Posterior vena cava (tissue), 2 donors: ENCODE measurements at places on chromosomes 3 and 15. TPM values are rescaled to one million over a fixed set of nuclear protein-coding genes. Genes with fewer than 3 reads are reported as not detected.

- DNase-seq = no peak
Measured at GRCh38 chr3:43014241-43014640, 35.1 kb downstream of the GASK1A start.

GRCh38 chr15:53752406-53752805 is 7.1 kb downstream of the WDR72 start:
- DNase-seq = no peak

- DNase-seq = no peak
Measured at GRCh38 chr15:63545520-63545919, 41.1 kb downstream of the USP3 start.

GRCh38 chr3:69406163-69406562 is 20.3 kb upstream of the FRMD4B start:
- DNase-seq = no peak

DNA sequence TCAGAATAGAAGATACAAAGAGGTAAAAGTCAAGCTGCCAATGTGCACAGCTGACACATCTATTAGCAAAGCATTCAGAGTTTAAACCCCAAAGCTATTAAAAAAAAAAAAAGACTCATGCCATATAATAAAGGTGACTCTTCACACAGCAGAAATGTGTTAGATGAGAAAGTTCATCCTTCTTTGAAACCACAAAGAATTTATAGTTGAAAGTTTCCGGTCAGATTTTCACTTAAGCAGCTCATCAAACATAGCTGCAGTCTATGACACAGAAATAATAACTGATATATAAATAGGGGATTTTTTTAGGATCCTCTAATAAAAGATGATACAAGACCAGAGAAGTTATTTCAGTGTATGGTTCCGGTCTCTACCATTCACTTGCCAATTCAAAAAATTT is 76.6 kb downstream of the WWTR1 start:
- DNase-seq = no peak

GRCh38 chr15:62391641-62392262 is 226.7 kb upstream of the C2CD4B start:
- DNase-seq = peak; percentile 86

GRCh38 chr3:98809557-98809956 is 46.4 kb downstream of the ST3GAL6 start:
- no peak for DNase-seq

DNA sequence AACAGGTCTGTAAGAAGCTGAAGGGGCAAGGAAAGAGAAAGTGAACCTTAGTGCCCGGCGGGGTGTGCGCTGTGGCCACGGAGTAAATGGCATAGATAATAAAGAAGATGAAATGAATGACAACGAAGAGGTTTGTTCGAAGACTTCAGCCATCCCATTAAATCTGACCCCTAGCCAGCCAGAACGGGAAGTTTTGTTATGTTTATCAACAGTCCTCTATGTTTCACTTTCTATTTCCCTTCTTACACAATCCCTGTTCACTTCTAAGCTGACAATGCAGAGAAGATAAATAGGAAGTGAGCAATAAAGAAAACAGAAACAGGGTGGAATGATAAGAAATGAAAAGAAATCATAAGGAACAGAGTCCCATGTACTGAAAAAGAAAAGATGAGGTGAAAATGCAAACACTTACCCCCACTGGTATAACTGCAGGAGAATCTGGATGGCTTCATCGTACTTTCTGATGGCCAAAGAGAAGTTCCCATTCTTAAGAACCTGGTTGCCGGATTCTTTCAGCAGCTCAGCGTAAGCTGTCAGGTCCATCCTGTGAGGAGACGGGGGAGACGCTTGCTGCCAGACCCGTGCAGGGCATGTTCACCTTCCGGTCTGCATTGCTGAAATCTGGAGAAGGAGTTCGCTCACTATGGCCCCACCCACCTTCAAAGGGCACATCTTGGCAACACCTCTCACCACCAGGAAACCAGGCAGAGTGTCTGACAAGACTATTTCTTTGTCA is 36.8 kb downstream of the TRANK1 start:
- no peak for DNase-seq

- DNase-seq = no peak
Measured at GRCh38 chr15:49900903-49901235, 218.2 kb downstream of the ATP8B4 start.

DNA sequence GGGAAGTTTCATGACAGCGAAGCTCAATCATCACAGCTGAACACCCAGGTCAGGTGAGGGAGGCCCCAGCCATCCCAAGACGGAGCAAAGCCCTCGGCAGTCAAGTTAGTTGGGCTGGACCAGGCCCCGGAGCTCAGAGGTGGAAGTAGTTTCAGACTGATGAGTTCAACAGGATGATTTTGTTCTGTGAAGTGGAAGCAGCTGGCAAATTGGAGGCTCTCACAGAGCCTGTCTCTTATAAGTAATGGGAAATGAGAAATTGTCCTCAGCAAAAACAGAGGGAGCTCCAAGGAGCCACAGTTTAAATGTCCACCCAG is 245.1 kb downstream of the XXYLT1 start:
- peak; percentile 49 for DNase-seq

GRCh38 chr3:38565339-38566214 is 69.4 kb downstream of the EXOG start:
- DNase-seq = peak; percentile 59

- no peak for DNase-seq
Measured at GRCh38 chr15:94991718-94992117, 760.4 kb downstream of the MCTP2 start.

- no peak for DNase-seq
Measured at GRCh38 chr3:124919756-124920155, 14.8 kb downstream of the MUC13 start.

DNA sequence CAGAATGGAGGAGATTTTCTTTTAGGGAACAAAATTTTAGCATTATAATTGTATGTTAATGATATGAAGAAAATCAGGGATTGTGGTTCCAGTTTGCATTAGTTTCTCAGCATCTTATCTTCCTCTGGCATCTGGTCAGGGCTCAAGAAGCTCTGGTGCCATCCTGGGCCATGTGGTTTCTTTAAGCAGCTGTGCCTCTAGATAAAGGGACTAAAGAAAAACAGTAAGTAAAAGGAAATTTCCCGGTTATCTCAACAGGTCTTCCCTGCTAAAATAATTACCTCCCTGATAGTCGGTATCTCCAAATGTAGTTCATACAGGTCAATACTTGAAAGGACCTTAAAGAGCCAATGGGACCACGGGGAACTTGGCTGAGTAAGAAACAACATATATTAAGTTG is 375.1 kb upstream of the RBMS3 start:
- DNase-seq = no peak

- DNase-seq = peak; percentile 78
Measured at GRCh38 chr3:126100634-126101301, 16.8 kb upstream of the SLC41A3 start.

DNA sequence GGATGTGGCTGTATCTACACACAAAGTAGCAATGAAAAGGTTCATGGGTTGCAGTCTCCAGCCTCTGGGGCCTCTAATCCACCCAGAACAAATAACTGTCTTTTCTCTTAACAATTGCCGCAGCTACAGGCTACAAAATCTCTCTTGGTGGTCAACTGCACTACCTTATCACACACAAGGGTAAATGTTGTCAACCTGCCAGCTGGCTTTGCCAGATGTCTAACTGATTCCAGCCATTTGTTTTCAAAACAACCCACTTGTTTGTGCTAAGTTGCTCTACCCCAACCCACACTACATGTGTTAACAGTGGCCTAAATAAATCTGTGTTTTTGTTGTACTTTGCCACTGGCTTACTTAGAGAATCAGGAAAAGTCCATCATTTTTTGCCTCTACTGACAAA is 447.3 kb downstream of the TAFA4 start:
- DNase-seq = no peak

DNA sequence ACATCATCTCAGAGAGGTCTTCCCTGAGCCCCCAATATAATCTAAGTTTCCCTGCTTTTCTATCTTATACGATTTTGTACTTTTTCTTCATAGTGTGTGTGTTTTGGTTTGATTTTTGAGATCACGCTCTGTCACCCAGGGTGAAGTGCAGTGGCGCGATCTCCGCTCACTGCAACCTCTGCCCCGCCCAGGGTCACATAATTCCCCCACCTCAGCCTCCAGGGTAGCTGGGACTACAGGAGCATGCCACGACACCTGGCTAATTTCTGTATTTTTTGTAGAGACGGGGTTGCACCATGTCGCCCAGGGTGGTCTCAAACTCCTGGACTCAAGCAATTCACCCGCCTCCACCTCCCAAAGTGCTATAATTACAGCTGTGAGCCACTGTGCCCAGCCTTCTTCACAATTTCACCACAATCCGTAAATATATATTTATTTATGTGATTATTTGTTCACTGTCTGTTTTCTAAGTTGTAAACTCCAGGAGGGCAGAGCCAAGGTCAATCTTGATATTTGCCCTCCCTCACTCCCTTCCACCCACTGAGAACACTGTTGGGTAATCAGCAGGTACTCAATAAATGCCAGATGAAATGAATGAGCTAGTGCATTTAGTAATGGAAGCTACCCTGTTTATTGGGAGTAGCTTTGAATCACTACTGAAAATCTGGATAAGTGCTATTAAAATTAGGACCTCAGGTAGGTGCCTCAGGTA is 547 bp upstream of the KNSTRN start:
- no peak for DNase-seq

DNA sequence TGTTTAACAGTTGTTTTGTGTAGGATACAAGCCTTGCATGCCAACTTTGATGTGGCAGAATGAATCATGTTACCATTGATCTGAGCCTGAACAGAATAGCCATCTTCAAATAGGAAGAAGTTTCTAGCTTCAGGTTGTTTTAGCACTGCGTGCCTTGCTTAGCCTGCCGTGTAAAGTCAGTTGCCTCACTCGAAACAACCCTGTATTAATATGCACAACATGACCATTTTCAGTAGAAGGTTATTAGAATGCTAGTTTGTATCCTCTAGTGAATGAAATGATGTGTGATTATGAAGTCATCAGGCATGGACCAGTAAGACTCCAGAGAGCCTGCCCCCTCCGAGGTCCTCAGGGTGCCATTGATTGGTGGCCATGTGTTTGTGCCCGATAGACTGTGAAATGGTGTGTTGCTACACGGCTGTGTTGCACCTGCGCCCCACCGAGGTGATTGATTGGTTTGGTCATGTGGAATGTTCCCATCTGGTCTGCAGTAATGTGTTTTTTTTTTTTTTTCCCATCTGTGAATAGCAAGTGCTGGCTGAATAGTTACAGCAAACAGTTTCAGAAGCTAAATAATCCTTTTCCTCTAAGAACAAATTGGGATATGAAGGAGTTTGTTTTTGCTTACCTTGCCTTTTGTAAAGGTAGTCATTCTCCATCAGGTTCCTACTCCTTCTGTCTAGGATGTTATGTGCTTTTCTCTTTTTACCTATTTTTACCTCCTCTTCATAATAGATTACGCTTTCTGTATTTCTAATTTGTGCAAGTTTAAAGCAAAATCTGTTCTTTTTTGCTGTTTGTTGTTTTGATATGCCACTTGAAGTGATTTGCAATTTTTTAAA is 214.9 kb downstream of the TCF12 start:
- DNase-seq = no peak

DNA sequence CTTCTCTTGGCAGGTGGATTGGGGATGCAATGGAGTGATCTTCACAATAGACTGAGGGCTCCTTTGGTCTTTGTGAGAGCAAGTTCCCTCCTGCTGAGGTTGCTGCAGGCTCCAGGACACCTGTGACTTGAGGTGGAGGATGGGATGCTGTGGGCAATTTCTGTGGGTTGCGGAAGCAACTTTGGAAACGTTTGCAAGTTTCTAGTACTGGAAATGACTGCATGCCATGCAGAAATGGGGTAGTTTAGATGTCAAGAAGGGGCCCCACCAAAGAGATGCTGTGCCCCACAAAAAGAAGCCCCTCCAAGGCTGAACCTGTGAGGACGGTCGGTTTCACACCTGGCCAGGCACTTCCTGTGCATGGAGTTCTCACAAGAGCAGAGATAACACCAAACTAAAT is 80.4 kb upstream of the XCR1 start:
- DNase-seq = no peak

DNA sequence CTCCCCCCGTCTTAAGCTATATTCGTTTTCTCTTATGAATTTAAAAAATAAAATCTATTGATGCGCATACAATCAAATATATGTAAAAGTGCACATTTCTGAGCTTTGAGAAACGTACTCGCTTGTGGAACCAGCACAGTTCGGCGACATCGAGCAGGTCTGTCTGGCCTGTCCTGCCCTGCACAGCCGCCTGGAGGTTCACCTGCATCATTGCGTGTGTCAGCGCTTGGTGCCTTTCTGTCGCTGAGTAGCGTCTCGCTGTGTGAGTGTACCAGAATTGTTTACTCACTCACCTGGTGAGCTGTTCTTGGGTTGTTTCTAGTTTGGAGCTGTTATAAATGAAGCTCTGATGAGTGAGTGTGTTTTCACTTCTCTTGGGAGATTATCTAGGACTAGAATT is 104.0 kb downstream of the VGLL4 start:
- peak; percentile 64 for DNase-seq

DNA sequence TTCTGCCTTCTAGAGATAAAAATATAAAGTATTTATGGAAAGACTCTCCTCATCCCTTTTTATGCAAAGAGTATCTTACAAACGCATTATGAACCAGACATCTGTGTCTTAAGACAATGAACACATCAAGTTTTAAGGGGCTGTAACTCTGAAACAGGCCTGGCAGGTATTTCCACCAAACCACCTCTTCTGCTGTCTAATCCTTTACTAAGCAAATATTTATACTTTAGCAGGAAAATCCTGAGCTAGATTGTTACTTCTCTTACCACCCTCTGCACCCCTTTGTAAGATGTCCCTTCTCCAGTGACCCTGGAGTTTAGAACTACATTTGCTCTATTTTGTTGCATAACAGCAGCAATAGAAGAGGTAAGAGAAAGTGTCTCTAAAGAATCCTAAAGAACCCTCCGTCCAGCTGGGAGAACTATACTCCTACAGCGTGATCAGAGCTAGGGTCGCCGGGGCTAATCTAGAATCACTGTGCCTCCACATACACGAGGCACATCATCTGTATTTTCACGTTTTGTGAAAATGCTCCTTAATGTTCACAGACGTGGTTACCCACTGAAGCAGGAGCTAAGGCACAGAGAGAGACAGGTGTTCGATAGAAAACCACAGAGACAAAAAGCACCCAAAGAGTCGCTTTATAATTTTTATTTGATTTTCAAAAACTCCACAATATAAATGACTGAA is 129.6 kb downstream of the FOXP1 start:
- DNase-seq = no peak

DNA sequence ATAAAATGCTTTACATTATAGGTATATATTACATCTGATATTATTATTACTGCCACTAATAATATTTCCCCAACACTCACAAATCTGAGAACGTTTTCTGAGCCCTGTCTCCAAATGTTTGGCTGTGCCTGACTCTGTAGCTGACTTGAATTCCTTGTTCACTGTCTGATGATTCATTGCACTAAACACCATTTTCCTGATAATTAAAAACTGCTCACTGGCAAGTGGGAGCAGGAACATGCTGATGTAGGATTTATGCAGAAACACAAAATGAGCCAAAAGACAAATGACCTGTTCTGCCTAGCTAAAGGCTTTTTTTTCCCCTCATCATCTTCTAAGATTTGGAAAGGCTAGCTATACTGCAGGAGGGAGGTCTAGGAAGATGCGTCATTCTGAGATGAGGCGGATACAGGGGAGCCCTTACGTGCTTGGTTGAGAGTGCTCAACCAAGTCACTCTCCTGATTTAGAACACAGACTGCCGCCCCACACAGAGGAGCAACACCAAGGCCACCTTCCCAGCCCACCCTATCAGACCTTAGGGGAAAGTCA is 380.7 kb downstream of the EPHB1 start:
- DNase-seq = no peak

Gene AP3B2
- 0.86 TPM for total RNA-seq

Gene TMEM158
- total RNA-seq = 16.6 TPM

Gene ERICH6
- not detected for total RNA-seq

Gene SLC9A9
- 28.8 TPM for total RNA-seq

Gene OXTR
- 3.4 TPM for total RNA-seq

Gene ZNF80
- total RNA-seq = not detected

Gene EPHA6
- total RNA-seq = 1.1 TPM
